ENCODE measurements at places on chromosomes 1 and 21. TPM values are rescaled to one million over a fixed set of nuclear protein-coding genes. Genes with fewer than 3 reads are reported as not detected.

Gene TEX50
- not detected for total RNA-seq

Gene SUSD4
- total RNA-seq = 4.2 TPM

- H3K36me3 ChIP-seq = peaks cover 5% of the 10 kb centered on the region
- H3K4me3 ChIP-seq = no peak overlapping the region
- no peak overlapping the region for H3K27ac ChIP-seq
- DNase-seq = no peak
Observed at GRCh38 chr1:205597691-205598314, 34.0 kb downstream of the ELK4 start.

DNA sequence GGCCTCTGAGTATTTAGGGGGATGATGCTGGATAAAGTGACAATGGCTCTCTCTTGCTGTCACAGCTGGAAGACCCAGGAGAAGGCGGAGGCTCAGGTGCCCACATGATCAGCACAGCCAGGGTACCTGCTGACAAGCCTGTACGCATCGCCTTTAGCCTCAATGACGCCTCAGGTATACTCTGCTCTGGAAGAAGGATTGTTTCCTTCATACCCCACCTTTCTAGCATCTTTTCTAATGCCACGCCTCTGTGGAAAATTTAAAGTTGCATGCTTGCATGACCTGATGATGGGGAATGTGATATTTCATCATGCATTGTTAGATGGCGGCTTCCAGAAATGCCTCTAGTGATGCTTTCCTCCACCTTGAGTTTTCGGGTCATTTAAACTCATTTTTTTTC, 2.8 kb downstream of the MAP3K7CL start:
- no peak overlapping the region for H3K4me3 ChIP-seq
- no peak overlapping the region for H3K27ac ChIP-seq
- no peaks in the 10 kb centered on the region for H3K27me3 ChIP-seq
- H3K36me3 ChIP-seq = no peaks in the 10 kb centered on the region
- no peak for DNase-seq
- H3K4me1 ChIP-seq = no peaks in the 10 kb centered on the region

Gene PIK3CD
- total RNA-seq = 10.6 TPM

GRCh38 chr1:8777867-8778266, 39.6 kb downstream of the RERE start:
- H3K27me3 ChIP-seq = no peaks in the 10 kb centered on the region
- no peak overlapping the region for H3K27ac ChIP-seq
- no peak overlapping the region for H3K4me3 ChIP-seq

Data from H9 (cell line).